Lower leg skin (tissue), 4 donors: ENCODE measurements at places on chromosomes 2 and 18.

DNA sequence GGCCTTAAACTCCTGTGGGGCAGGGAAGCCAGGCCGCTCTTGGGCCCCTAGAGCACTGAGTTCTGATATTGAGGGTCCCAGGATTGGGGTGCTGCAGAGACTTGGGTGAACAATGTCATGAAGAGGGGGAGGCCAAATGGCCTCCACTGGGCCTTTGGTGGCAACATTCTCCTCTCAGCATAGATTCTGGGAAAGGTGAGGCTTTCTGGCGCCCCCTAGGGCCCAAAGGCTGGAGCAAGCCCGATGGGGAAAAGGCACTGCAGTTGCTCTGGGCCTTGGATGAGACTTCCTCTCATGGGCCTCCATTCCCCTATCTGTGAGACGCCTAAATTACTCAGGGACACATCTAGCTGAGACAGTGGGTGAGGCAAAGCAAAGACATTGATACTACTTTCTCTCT, 84.8 kb downstream of the ACAA2 start:
- no peak for DNase-seq

- peak; percentile 77 for DNase-seq
Observed at GRCh38 chr2:20573620-20574422, 77.1 kb downstream of the HS1BP3 start.

DNA sequence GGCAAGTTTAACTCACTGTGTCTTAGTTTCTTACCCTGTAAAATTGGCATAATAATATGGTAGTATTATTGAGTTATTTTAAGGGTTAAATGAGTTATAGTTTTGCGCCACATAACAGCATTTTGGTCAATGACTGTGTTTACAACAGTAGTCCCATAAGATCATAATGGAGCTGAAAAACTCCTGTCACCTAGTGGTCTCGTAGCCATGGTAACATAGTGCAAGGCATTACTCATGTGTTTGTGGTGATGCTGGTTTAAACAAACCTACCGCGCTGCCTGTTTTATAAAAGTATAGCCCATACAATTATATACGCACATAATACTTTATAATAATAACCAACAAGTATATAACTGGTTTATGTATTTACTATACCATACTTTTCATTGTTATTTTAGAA, 15.8 kb downstream of the UNC80 start:
- DNase-seq, result no peak

GRCh38 chr2:86226070-86226469, 26.8 kb downstream of the MRPL35 start:
- no peak for DNase-seq

DNA sequence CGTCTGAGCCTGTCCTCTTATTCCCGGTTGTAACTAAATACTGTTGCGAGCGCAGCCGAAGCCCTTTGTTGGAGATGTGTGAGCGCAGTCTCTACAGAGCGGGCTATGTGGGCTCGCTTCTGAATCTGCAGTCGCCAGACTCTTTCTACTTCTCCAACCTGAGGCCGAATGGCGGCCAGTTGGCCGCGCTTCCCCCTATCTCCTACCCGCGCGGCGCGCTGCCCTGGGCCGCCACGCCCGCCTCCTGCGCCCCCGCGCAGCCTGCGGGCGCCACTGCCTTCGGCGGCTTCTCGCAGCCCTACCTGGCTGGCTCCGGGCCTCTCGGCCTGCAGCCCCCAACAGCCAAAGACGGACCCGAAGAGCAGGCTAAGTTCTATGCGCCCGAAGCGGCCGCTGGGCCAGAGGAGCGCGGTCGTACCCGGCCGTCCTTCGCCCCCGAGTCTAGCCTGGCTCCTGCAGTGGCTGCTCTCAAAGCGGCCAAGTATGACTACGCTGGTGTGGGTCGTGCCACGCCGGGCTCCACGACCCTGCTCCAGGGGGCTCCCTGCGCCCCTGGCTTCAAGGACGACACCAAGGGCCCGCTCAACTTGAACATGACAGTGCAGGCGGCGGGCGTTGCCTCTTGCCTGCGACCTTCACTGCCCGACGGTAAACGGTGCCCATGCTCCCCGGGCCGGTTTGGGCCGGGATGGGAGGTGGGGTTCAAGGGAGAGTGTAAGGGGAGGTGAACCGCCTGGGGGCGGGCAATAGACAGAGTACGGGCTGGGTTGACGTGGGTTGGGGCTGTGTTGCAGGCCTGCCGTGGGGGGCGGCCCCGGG, at the start of gene HOXD12:
Gene HOXD12, plus strand, starts transcription at position 68 of the 819 bp plus-strand sequence. Its CDS starts 7 bp downstream, at position 75.
- DNase-seq, result peak; percentile 82

- no peak for DNase-seq
Observed at GRCh38 chr18:10089881-10090280, 176.1 kb downstream of the VAPA start.

GRCh38 chr2:1990724-1991123, 246.4 kb upstream of the PXDN start:
- DNase-seq, result no peak

DNA sequence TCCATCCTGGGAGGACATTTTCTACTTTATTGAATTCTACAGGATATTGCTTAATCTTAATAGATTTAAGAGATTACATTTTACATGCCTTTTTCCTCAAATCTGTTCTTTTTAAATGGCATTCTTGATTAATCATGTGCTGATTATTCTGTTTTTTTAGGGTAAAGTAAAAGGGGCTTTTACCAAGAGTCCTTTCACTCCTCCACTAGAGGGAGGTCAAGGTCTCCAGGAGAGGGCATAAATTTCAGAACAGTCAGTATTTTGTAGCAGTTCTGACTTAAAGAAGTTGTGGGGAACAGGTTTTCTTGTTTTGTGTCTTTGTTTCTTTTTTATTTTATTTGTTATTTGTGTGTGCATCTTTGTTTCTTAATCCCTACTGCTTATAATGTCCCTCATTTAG, 25.4 kb downstream of the WDR75 start:
- no peak for DNase-seq
